ENCODE measurements at places on chromosomes 1 and 21.

DNA sequence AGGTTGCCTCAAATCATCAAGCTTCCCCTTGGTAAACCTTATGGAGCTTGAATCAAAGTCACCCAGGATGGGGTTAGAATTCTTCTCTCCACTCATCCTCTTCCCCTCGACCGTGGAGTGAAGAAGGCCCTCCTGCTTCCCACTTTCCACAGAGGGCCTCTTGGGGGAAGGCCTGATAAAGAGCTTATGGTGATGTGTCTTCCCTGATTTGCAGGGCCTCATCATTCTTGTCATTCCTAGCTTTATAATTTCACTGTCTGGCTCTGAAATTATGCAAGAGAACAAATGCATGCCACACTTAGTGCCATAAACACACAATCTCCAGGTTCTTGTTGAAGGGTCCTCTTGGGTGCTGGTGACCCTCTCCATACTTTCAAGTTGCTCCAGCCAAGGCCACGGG, 101.2 kb downstream of the HMGB4 start:
- no peak for DNase-seq

DNA sequence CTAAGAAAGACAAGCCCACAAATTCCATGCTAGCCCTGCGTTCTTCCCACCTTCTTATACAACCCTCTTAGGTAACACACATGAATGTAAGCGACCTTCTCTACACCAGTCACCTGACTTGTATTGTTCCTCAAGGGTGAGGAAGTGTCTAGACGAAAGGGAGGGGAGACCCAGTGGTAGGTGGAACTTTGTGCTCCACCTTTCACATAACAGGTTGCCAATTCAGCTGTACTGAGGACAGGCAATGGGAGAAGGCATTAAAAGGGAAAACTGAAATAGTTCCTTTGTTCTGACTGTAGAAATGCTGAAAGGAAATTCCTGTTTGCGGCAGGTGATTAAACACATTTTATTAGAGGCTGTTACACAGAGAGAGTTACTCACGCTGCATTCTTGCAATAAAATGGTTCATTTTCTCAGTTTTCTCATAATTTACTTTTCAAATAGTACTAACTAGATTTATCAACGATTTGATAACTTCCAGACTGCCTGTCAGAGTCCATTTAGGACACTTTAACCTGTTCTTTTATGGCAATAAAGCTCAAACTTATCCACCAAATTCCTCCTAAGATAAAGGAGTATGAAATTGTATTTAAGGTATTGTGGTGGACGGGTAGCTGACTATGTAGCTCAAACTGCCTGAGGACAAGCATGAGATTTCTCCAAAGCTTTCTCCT, 17.8 kb upstream of the CHRM3 start:
- DNase-seq: no peak

DNA sequence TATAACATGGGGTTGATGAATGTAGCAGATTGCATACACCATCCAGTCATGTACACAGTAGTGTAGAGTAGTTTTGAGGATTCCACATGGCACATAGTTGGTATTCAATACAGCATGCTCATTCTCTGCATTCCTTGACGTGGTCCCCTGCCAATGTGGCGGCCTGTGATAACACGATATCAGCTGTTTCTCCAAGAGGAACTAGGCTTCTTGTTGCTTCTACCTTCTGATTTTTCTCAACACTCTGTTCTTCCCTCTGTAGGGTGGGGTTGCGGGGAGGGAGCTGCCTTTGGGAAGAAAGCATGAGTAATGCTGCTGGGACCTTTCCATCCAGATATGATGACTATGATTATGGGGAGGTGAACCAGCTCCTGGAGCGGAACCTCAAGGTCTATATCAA, 19.4 kb downstream of the SESN2 start:
- DNase-seq: no peak

DNA sequence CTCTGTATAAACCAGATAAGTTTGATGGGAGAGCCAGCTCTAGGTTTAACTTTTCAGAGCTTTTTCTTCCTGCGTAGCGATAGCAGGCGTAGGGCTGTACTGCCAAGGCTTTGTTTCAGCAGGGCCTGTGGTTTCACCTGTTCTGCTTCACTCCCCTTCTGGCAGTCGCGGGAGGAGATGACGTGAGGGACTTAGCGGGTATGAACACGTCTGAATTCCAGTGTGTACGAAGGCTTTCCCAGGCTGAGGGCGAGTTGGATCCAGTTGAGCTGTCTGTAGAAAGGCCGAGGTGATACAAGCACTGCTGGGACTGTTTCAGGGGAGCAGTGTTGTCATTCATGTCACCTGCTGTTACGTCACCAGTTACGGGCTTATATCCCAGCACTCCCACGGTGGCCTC, 21.2 kb downstream of the PEX14 start:
- no peak for DNase-seq

- no peak for DNase-seq
These were observed 50.6 kb upstream of the PAX7 start for GRCh38 chr1:18580047-18580446.

DNA sequence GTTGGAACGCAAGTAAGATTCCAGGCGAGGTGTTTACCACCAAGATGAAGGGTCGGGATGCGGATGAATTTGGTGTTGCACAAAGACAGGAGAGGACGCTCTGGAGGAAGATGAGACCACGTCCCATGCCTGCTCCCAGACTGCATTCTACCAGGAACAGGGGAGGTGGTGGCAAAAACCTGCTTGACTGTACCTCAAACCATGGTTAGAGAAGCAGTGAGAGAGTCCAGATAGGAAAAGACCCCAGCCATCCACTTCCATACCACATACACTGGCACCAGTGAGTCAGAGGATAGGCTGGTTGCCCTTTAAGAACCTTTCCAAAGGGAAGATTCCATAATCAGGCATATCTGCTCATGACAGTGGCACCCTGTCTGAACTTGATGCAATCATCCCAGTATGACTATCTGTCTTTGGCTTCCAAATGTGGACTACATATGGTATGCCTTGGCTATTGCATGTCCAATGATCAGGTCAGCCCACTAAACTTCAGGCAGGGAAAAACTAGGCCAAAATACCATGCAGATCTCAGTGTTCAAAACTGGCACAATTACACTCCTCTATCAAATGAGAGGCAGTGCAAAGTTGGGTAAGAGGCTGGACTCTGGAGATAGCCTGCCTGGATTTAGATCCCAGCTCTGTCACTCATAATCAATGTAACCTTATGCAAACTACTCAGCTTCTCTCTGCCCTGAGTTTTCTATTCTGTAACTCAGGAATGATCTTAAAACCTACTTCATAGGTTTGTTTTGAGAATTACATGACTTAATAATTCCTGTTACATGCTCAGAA, 20.6 kb downstream of the NPR1 start:
- no peak for DNase-seq

- DNase-seq: no peak
These were observed 8.3 kb downstream of the TTLL10 start for GRCh38 chr1:1181938-1182410.

DNA sequence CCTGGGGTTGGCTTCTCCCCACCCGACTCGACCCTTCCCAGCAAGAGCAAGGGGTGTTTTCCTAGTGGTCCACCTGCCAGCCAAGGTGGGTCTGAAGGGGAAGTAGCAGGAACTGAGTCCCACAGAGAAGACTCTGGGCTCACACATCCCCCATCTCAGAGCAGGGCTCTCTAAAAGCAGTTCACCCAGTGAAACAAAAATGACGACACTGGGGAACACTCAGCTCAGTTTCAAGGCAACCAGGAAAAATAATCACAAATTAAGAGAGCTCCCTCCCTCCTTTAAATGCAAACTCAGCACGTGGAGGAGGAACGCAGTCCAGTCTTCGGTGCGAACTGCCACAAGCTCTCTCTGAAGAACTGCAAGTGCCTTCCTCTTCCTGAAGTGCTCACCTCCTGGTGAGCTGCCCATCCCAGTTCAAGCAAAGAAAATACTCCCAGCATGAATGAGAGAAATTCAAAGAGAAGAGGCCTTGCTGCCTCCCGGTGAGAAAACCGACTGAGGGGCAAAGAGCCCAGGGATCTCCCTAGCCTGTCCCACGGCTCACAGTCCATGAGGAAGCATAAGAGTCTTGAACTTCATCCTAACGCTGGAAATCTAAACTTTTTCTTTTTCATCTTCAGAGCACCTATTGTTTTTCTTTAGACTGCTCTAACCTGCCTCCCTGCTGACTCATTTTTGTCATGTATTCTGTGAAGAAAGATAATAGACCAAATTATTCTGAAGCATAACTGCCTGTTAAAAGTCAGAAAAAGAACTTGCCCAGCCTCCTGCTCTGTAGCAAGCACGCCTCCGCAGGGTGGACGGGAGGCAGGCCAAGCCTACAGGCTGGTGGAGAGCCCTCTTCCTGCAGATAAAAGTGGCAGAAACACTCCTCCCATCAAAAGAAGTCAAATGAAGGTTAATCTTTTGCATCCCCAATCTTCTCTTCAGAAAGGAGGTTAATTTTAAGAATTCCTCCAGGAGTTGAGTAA, 281.4 kb downstream of the HHIPL2 start:
- no peak for DNase-seq

DNA sequence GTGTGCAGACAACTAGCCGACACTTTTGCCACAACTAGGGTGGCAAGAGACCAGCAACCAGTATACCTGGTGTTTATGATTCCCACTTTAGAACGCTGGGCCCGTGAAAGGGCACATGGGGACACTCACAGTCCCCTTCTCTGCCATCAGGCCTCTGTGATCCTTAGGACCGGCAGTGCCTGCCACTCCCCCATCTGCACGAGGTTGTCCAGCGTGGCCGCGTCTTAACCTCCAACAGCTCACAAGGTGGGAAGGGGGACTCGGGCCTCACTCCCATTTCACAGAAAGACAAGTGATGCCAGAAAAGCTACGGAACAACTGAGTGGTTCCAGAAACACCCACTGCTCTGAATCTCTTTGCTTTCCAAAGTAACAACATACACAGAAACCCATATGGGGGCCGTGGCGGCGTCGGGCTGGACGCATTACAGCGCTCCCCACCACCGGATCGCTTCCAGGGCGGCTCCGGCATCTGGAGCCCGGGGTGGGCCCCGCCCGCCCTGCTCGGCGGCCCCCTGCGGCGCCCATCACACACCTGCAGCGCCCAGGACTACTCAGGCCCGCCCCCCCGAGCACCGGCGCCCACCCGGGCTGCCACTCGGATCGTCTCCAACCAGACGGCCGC, 1.0 kb downstream of the ZNF496 start:
- no peak for DNase-seq

- no peak for DNase-seq
These were observed 50.0 kb downstream of the CD46 start for GRCh38 chr1:207801819-207802218.

GRCh38 chr1:20873311-20873710, 86.2 kb upstream of the HP1BP3 start:
- DNase-seq: no peak

GRCh38 chr1:93613898-93614297, 67.7 kb downstream of the BCAR3 start:
- no peak for DNase-seq

- no peak for DNase-seq
These were observed 29.1 kb downstream of the TMCO4 start for GRCh38 chr1:19770436-19771190.

GRCh38 chr21:44568667-44569556, 4.6 kb upstream of the KRTAP10-4 start:
- DNase-seq: no peak

GRCh38 chr21:21000591-21001175, 2.5 kb downstream of the NCAM2 start:
- no peak for DNase-seq

DNA sequence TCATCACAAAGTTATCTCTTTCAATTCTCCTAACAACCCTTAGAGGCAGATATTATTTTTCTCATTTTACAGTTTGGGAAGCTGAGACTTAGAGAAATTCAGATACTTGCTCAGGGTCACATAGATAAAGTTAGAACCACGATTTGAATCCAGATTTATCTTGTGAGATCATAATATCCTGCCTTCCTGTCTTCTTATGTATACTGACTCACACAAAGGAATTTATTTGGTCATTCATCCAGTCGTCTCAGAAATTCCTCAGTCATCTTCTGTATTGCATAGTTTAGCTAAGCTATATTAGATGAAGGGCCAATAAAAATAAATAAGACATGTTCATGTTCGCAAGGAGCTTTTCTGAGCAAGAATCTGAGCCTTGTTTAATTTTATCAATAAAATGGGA, 35.8 kb upstream of the RUNX1 start:
- no peak for DNase-seq

DNA sequence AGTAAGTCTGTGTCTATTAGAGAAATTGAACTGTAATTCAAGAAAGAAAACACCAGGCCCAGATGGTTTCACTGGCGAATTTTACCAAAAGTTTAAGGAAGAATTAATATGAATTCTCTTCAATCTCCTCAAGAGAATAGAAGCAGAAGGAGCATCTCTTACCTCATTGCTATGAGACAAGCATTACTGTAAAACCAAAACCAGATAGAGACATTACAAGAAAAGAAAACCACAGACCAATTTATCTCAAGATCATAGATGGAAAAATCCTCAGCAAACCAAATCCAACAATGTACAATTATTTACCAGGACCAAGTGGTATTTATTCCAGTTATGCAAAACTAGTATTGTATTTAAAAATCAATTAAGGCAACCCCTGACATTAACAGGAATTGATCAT, 160.6 kb downstream of the LIPI start:
- DNase-seq: no peak

- no peak for DNase-seq
These were observed 275.4 kb upstream of the SGIP1 start for GRCh38 chr1:66258404-66259105.

DNA sequence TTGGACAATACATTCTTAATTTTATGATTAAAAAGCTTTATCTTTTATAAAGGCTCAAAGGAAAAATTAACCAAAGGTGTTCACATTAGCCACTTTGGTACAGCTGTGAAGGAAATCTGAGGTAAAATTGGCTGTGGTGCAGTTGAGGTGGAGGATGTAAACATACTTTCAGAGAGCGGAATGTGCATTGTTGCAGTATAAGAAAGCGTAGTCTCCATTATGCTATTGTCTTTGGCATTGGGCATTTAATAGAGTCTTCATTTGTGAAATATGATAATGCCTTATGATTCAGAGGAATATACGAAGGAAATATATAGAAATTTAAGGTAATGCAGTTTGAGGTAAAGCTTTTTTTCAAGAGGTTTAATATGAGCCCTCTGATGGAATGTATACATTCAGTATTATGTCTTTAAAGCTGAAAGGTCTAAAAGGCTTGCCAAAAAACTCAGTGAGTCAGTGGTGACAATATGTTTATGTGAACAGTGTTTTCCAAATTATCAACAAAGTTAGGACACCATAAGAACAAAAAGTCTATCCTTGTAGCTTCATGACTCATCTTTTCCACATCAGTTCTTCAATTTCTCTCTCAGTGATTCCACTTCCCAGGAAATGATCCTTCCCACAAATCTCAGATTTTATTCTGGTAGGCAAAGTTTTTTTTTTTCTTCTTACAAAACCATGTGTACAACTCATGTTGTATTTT, 26.9 kb upstream of the DDR2 start:
- no peak for DNase-seq

DNA sequence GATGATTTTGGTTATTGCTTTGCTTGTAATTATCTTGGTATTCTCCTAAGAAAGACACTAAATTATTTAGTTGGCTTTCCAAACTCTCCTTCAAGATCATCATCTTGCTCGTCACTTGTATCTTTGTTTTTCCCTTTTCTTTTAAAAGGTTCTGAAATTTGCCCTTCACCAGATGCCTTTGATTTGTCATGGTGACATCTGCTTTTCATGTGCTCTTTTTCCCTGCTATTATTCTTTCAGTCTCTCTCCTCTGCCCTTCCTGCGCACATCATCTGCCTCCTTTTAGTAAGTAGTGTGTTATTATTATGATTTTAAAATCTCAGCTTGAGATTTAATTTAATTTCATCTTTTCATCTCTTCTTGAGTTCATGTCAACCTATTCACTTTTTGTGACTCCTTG, 92.1 kb downstream of the BACH1 start:
- DNase-seq: no peak

- DNase-seq: no peak
These were observed at the start of gene NMNAT2 for GRCh38 chr1:183417772-183418491. TSS of gene NMNAT2 (minus strand) at chr1:183418380. CDS start at chr1:183418267, 113 bp downstream.

GRCh38 chr1:18139198-18139981, 31.8 kb downstream of the IGSF21 start:
- no peak for DNase-seq
